Fibroblast of the aortic adventitia (primary cell): ENCODE measurements at places on chromosomes 4 and X.
A peak's percentile ranks its signal among the peaks of the same experiment; 100 is the strongest.

GRCh38 chr4:109942292-109942926, 29.7 kb downstream of the EGF start:
- DNase-seq = no peak

DNA sequence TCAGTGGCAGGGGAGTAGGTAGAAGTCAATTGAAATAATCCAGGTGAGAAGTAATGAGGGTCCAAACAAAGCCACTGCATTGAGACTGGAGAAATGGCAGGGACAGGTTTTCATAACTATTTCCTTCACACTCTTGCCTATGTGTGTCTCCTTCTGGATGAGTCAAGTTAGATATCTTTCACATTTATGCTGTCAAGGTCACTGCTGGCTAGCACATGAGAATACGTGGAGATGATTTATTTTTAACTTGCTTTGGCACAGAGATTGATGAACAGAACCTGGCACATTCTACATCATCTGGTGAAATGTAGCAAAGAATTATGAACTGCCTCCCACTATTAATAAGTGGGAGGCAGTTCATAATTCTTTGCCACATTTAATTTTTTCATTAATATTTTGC, 66.7 kb upstream of the BOD1L1 start:
- DNase-seq = no peak

GRCh38 chr4:15400226-15400625, 27.6 kb upstream of the C1QTNF7 start:
- DNase-seq = no peak

- no peak for DNase-seq
Measured at GRCh38 chr4:119506806-119507205, 121.8 kb downstream of the PDE5A start.

- DNase-seq = no peak
Measured at GRCh38 chr4:10981576-10981975, 297.0 kb upstream of the CLNK start.

GRCh38 chr4:154720123-154720522, 23.7 kb upstream of the LRAT start:
- no peak for DNase-seq

DNA sequence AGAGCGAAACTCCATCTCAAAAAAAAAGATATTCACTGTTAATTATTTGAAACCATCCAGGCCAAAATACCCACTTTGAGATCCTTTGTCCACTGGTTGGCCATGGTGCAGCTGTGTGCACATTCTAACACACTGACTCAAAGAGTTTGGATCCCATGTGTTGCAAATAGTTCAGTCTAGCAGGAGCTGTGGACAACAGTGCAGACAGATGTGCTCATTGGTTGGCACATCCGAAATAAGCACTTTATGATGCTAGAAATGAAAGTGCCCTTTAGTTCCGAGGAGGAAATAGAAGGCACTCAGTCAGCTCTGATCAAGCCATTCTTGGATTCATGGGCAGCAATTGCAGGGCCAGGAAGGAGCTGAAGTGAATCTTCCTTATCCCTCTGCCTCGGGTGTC, 63.0 kb upstream of the TMEM150C start:
- DNase-seq = no peak

DNA sequence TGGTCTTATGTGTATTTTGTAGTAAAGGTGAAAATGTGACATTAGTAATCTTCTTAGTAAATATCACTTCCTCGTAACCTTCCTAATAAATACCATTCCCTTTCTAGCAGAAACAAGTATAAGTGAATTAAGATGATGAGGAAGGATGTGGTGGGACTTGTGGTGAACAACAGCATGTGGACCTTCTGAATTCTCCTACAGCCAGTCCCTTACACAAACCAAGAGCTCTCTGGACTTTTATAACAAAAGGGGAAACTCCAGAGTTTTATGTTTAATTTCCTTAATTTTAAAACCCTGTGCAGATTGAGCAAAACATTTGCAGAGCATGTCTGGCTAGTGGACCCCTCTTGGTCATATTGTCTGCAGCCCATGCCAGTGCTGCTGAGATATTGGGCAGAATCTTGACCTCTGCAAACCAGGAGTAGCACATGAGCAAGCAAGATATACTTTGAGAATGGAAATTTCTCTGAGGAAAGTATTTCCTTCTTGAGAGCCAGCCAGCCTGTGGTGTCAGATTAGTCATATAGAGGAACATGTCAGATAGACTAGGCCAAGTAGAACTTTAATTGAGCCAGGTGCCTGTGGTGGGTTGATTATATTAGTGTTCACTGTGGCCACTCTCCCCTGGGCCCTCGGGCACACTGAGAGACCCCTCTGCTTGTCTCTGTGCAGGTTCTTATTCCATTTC, 328.2 kb downstream of the DKK2 start:
- peak; percentile 35 for DNase-seq

DNA sequence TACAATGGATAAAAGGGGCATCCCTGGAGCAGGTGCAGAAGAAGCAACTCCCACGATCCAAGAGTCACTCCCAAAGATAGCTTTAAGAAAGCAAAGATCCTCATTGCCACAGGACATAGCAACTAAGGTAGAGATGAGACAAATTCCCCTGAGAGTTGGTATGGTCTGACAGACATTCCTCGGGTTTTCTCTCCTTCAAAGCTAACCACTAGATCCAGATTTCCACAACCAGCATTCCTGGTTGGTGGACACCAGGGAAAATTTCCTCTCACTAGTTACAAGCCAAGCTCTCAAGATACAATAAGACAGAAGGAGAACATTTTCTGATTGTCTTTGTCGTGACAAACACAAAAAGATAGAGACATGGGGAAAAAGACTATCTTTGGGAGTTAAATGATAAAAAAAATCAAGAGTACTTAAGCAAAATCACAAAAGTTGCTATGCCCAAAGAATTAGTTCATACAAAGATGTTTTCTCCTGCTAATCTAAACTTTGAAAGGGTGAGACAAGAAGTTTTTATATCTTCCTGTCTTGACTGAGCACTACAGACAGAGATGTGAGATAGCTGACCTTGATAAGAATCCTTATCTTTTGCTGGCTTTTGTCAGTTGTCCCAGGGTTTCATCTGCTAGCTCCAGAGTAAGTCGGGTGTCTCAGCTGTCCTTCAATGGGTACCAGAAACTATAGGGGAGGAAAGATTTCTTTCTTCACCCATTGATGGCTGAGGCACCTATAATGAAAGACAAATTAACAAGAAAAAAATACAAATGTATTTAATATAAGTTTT, 200.5 kb downstream of the CENPC start:
- DNase-seq = no peak

DNA sequence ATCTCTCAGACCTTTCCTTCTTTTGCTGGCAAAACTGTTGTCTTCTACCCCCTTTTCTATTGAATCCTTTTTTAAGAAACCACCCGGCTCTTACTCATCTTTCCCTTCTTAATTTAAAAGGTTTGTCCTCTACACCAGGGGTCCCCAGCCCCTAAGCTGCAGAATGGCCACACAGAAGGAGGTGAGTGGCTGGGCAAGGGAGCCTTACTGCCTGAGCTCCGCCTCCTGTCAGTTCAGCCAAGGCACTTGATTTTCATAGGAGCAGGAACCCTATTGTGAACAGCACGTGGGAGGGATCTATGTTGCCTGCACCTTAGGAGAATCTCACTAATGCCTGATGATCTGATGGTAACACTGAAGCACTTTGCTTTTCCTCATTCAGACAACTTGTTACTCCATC, 726.3 kb upstream of the INTU start:
- no peak for DNase-seq

- DNase-seq = peak; percentile 92
Measured at GRCh38 chrX:51891821-51892551, 1.4 kb upstream of the MAGED1 start.

DNA sequence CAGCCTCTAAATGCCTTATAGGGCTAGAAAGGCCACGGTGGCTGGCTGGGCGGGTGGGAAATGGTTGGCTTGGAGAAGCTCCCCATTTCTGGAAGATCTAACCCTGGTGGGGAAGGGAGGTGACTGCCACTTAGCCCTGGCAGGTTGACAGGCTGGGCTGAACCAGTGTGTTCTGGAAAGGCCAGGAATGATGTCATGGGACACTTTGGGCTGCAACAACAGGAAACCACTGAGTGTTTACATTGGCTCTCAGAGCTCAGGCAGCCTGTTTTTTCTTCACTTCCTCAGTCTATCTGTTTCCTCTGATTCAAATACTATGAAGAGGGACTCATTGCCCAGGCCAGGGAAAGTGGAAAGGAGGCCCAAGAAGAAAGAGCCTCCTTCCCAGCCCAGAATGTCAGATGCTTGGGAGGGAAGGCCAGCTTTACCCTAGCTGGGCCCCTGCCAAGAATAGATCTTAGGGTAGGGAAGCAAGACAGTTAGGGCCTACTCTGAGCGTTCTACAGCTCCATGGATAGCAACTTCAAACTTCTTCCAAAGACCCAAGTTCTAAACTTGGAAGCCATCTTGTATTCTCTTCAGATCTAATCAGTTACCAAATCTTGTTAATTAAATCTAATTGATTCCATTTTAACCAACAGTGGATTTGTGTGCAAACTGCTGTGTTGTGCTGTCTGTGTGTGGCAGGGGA, 65.8 kb upstream of the MSN start:
- peak; percentile 92 for DNase-seq

GRCh38 chr4:101417046-101417445, 69.7 kb upstream of the PPP3CA start:
- no peak for DNase-seq

DNA sequence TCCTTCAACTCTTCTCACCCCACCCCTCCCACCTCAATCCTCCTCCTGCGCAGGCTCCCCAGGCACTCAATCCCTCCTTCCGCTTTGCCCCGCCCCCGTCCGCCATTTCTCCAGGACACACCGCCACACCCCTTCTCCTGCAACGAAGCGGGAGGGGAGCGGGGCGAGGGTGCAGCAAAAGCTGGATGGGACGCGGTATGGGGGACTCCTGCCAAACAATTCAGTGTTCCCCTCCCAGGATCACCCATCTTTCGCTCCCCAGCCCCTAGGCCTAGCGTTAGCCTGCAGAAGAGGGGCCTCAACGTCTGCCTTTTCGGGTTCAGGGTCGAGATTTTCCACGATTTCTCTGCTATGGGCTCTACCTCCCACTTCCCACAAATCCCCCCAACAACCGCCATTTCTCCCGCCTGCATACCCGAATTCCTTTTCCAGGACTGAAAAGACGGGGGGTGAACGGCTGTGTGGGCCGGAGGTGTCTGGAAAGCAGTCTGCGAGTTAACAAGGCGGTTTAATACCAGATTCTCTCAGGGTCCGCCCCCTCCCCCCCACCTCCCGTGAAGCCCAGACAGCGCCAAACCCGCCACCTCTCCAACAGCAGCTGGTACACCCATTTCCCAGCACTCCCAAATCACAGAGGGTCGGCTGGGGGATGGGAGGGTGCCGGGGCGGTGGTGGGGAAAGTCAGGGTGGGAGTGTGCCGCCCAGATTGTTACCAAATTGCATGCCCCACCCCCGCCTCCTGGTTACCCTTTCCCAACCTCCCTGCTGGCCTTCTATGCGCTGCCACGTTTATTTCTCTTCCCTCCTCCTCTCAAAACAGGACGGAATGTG, 774 bp downstream of the ARMCX2 start:
- peak; percentile 36 for DNase-seq

DNA sequence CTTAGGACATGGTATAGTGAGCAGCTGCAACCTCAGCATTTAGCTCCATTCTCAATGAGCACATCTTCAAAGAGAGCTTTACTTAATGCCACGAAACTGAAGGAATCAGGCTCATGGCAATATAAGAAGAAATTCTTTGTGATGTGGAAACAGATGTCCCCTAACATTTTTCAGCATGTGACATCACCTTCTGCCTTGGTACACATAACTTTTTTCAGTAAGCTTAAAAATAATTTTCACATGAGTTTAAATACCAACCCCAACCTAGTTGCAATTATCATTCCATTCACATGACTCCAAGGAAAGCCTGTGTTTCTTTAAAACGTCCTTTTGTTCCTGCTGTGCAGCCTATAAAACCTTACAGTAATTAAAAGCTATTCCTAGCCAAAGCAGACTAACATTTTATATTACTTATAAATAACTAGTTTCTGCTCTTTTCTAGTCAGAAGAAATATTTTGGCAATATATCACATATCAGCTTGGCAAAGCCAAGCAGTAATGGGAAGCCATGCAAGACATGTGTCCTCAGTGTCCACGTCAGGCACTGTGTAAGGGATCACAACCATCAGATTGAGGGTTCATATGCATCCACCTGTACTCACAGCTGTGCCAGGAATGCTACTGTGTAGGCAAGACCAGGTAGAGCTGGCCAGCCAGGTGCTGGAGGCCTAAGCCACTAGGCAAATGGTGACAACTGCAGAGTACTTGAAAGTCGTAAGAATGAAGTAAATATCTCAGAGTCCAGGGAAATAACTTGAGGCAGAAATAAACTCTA, 466.6 kb downstream of the INPP4B start:
- peak; percentile 88 for DNase-seq

DNA sequence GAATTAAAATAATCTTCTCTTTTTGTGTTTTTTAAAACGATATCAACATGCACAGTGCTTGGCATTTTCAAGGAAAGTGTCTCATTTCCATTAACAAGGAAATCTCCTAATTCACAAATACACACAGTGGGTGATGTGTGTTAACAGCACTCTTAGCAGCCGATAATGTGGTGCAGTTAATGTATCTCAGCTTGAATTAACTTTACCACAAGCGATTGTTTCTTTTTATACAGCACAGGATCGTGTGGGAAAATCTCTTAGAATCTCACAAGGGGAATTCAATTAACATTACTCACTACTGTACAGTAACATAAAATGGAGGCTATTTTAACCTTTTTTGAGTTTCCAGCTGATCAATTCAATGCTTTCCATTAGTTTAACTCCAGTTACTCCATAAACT, 1841.9 kb downstream of the STIM2 start:
- DNase-seq = no peak

- no peak for DNase-seq
Measured at GRCh38 chr4:163967263-163967662, 472.8 kb downstream of the TMA16 start.

DNA sequence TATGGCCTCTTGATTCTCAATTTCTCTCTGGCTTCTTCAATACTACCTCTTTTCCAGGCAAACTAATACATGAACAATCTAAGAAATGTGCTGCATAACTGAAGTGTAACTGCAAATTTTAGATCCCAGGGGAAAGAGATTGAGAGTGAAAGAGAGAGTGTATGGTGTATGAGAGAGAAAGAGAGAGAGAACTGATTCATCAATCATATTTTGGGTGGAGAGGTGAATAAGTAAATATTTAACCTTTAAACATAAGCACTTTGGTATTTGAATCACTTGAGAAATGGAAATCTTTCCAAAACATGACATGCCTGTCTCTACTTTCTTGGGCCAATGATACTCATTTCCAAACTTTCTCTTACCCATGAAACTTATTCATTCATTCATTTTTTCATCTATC, 147.2 kb upstream of the DIPK2B start:
- peak; percentile 85 for DNase-seq
